ENCODE measurements at places on chromosomes 6 and 20. TPM values are rescaled to one million over a fixed set of nuclear protein-coding genes. Genes with fewer than 3 reads are reported as not detected.

Gene CTNNBL1
- 29.9 TPM for total RNA-seq

Gene TIAM2
- 9.3 TPM for total RNA-seq

Gene AIF1
- 8.3 TPM for total RNA-seq

Gene C6orf141
- total RNA-seq, result not detected

Gene ERGIC3
- 155 TPM for total RNA-seq

Gene ETV7
- total RNA-seq, result 0.43 TPM

Gene SAMD3
- not detected for total RNA-seq

Gene TTBK1
- total RNA-seq, result 0.12 TPM

Gene AURKA
- 7.6 TPM for total RNA-seq

Gene SLC13A3
- total RNA-seq, result 0.37 TPM

Gene PDE10A
- 4.3 TPM for total RNA-seq

Gene SLX4IP
- 1.1 TPM for total RNA-seq

Gene TP53TG5
- total RNA-seq, result not detected

Gene ELOVL4
- 0.44 TPM for total RNA-seq

Gene HFE
- total RNA-seq, result 6.4 TPM

Gene TFAP2D
- total RNA-seq, result not detected

Gene PI16
- total RNA-seq, result 14.2 TPM

Gene LIN28B
- not detected for total RNA-seq

Gene RBPJL
- total RNA-seq, result not detected

Gene KIF6
- total RNA-seq, result not detected

Gene IL17A
- not detected for total RNA-seq

Gene PRSS35
- 0.85 TPM for total RNA-seq

Gene SRPK1
- 19.7 TPM for total RNA-seq

Gene HTR1B
- not detected for total RNA-seq

Gene PRICKLE4
- total RNA-seq, result 4.3 TPM

Gene MSH5
- total RNA-seq, result 0.37 TPM

Gene PTK6
- total RNA-seq, result not detected

Gene C6orf118
- not detected for total RNA-seq

Gene VSX1
- not detected for total RNA-seq

Gene RAB32
- 18.6 TPM for total RNA-seq

Gene SLC24A3
- 3.7 TPM for total RNA-seq
